ENCODE measurements at places on chromosomes 12 and 14. TPM values are rescaled to one million over a fixed set of nuclear protein-coding genes. Genes with fewer than 3 reads are reported as not detected.

GLS2 gene
- 0.97 TPM for polyA plus RNA-seq

TUBA1A gene
- polyA plus RNA-seq, result 272 TPM

MARS1 gene
- 78.7 TPM for polyA plus RNA-seq

CAPZA3 gene
- not detected for polyA plus RNA-seq

OTX2 gene
- not detected for polyA plus RNA-seq

GLI1 gene
- polyA plus RNA-seq, result 0.45 TPM

TAS2R20 gene
- polyA plus RNA-seq, result not detected

ABCD2 gene
- 0.64 TPM for polyA plus RNA-seq

ARHGEF40 gene
- not detected for polyA plus RNA-seq

SPTB gene
- not detected for polyA plus RNA-seq

LPAR5 gene
- polyA plus RNA-seq, result 48.5 TPM

FOXG1 gene
- not detected for polyA plus RNA-seq

MANSC4 gene
- not detected for polyA plus RNA-seq

ENDOU gene
- not detected for polyA plus RNA-seq

LRRIQ1 gene
- not detected for polyA plus RNA-seq

TMEM117 gene
- polyA plus RNA-seq, result 5.4 TPM

ASIC1 gene
- polyA plus RNA-seq, result not detected

RPGRIP1 gene
- not detected for polyA plus RNA-seq

RAB5B gene
- 68.3 TPM for polyA plus RNA-seq

PZP gene
- polyA plus RNA-seq, result not detected

RD3L gene
- not detected for polyA plus RNA-seq

CYP46A1 gene
- not detected for polyA plus RNA-seq

Data from naive B cell (primary cell).